Kidney glomerular epithelial cell (primary cell): ENCODE measurements at places on chromosomes 7 and 10.
A peak's percentile ranks its signal among the peaks of the same experiment; 100 is the strongest.

DNA sequence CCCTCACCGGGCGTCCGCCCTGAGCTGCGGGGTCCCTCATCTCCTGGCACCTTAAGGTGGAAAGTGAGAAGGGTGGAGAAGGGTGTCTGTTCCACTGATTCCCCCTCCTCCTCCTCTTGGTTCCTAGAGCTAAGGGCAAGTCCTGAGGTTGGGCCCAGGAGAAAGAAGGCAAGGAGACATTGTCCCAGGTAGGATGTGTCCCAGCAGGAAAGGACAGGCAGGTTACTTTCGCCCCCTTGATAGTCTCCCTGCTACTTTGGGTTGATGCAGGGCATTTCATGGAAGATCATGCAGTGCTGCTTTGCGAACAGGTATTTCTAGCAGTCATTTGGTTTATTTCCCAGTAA lies 582 bp downstream of the STEAP2 start:
- no peak for DNase-seq

GRCh38 chr10:67520924-67521520 lies 175.0 kb downstream of the CTNNA3 start:
- peak; percentile 70 for DNase-seq

GRCh38 chr7:49707891-49708290 lies 65.5 kb upstream of the VWC2 start:
- no peak for DNase-seq

DNA sequence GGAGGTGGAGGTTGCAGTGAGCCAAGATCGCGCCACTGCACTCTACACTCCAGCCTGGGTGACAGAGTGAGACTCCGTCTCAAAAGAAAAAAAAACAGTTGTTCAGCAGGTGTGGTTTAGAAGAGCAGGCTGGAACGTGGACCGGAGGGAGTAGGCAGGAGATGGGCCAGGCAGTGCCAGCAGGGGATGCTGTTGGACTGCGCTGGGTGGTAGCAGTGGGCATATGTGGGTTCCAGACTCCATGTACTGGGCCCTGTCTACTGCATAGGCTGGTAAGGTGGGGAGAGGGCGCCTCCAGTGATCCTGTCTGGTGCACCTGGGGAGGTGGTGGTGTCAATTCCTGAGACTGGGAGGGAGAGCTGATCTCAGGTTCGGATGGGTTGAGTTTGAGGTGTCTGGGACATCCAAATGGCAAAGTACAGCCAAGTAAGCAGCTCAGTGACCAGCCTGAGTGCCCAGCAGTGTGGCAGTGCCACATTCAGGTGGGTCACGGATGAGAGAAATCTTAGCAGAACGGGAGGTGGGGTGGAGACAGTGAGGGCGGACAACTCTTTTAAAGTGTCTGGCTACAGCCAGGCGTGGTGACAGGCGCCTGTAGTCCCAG lies 25.9 kb downstream of the SFXN4 start:
- no peak for DNase-seq

GRCh38 chr10:10330418-10330817 lies 687.3 kb upstream of the CELF2 start:
- no peak for DNase-seq

DNA sequence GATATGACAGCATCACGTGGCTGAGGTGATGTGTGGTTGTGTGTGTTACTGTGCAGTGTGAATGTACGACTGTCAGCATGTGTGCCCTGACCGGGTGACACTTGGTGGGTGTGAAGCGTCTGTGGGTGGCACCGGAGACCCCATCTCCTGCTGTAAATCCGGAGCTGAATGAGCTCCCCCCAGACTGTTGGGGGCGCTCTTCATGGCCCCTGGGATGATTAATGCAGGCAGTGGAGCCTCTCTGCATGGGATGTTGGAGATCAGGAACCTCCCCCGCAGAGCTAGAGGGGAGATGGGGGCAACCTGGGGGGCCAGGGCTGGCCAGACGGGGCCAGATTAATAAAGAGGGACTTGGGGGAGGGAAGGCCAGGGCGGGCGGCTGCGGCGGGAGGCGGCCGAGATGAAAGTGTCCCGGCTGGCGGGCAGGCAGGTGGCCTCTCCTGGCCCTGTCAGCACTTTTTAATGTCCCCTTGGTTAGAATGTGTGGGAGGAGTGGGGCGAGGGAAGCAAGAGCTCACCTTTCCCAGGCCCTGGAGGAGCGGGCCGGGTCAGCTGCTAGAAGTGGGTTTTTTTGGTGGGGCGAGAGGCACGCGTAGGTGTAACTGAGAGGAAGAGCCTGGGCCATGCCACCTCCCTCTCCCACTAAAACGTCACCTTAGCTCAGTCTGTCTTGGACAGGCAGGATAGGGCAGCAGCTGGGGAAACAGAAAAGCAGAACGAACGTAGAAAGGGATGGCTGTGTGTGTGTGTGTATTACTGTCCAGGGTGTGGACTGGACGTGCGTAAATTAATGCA lies 34.1 kb downstream of the HIF1AN start:
- DNase-seq: no peak

DNA sequence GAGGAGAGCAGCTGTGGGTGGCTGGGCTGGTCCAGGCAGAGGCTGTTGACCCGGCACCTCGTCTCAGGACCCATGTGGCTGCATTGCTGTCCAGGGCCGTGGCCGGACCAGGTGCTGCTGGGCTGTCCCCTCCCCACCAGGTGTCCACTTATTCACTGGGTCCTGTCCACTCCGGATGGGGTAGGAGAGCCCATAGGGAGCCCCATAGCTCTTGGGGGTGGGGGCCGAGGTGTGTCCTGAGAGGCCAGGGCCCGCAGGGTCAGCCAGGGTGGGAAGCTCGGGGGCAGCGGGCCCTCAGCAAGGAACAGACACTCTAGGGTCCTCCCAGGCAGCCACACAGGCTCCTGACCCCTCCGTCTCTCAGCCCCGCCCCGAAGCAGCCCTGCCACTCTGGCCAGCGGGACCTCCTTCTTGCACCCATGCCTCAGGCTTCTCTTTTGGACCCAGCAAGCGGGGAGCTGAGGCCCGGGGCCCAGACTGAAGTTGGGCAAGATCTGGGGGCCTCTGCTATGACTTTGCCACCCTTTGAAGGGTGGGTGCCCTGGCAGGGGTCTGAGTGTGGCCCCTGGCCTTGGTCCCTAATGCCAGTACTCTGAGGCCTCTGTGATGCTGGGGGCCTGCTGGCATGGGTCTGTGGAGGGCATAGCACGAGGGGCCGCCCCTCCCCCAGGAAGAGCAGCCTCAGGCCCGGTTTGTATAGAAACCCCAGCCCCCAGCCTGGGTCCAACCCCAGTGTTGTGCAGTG lies 86.4 kb downstream of the NKX6-2 start:
- no peak for DNase-seq

- no peak for DNase-seq
Measured at GRCh38 chr7:105257338-105257737, 131.4 kb downstream of the SRPK2 start.

- no peak for DNase-seq
Measured at GRCh38 chr7:155540553-155540952, 5.8 kb downstream of the CNPY1 start.

DNA sequence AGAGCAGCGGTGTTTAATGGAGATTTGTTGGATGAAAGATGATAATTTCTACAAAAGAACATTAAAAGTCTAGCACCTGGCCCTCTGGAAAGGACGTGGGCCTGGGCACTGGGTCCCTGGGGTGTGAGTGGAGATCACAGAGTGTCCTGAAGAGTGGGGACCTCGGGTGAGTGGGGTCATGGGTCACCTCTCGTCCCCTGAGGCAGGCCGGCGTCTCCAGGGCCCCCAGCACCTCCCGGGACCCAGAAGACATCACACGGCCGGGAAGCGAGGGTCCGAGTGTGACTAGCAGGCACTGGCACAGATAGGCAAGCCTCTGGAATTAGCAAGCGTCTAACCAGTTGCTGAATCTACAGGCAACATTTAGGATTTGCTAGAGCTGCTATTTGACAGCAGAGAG lies 257.2 kb downstream of the MAD1L1 start:
- no peak for DNase-seq

DNA sequence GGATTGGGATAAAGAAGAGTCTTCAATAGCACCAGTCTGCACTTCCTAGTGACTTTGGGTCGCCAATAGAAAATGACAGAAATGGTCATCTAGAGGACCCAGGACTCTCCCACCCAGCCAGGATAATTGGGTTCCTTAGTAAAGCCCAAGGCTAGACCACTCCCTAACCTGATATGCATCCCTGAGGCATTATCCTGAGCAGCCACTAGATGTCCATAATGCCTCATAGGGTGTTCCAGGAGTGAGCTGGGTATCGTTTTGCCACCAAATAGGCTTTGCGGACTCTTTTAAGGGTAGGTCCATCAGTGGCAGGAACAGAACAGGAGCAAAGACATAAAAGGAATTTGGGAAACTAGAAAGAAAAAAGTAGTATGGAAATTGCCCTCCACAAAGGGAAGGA lies 4.5 kb upstream of the LRRC4 start:
- no peak for DNase-seq

- DNase-seq: peak; percentile 92
Measured at GRCh38 chr10:598415-599170, 90.9 kb downstream of the DIP2C start.

DNA sequence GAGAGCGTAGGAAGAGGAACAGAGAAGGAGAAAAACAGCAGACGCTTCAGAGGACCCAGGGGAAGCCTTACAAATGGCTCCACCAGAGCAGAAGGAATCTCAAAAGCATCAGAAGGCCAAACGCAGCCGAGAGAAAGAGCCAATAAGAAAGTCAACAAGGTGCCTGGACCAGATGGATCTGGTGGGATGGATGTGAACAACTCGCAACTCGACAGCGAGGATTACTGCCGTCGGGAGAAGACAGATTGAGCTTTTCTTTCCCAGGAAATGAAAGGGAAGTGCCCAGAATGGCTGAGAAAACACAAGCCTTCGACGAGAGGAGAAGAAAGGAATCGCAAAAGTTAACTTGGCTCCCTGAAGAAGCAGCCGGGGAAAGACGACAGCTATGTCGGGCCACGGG lies 132.8 kb upstream of the MGMT start:
- DNase-seq: no peak

DNA sequence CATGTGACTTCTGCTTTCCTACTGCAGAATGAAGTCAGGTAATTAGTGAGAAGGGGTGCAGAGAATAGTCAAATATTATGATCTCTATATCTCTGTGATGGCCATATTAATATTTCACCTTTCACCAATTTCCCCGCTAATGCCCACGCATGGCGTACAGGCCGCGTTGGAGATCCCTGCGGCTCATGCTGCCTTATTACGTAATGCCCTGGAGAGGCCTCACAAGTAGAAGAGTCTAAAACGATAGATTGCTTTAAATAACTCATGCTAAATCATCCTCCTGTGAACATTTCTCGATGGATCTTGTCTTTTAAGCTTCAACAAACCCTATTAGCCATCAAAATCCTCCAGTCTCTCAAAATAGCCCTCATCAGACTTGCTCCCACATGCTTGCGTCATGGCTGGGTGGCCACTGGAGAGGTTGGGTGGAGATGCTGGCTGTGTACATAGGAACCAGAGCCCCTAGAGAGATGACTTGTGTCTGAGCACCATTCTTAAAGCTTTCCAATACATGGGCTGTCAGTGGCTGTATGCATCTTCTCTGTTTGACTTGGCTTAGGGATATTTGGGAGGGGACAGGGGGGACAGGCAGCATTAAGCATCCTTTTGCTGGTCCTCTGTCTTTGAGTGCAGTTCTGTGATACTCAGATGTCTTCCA lies 79.5 kb upstream of the INSYN2A start:
- no peak for DNase-seq

GRCh38 chr7:234708-235553 lies 42.6 kb downstream of the FAM20C start:
- no peak for DNase-seq

GRCh38 chr7:27614095-27614494 lies 48.6 kb downstream of the HIBADH start:
- no peak for DNase-seq

DNA sequence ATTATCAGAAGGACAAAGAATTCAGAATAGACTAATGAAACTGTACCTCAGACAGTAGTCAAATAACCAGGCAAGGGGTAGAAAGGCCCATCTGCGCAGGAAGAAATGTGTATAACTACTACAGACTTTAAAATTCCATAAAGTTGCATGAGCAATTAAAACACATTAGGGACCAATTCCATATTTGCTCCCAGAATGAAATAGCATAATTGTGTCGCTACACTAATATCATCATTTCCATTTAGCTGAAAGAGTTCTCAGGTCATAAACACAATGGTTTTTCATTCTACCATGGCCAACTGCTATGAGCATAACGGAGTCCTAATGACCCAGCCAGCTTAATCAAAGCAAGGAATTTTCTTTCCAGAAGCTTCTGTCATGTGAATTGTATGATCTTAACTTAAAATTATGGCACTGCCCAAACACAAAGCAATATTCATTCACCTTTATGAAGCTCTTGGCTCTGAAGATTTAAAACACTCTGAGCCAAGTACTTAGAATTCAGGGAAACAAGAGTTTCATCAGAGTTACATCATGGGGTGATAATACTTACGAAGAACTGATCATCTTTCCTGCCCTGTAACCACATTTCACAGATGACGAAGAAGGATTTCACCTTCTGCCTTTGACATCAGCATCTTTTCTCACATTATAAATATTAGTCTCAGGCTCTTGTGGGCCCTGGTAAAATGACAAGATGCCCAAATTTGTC lies 98.1 kb upstream of the DOCK1 start:
- no peak for DNase-seq

GRCh38 chr10:132774181-132774901 lies 11.6 kb downstream of the NKX6-2 start:
- peak; percentile 13 for DNase-seq

DNA sequence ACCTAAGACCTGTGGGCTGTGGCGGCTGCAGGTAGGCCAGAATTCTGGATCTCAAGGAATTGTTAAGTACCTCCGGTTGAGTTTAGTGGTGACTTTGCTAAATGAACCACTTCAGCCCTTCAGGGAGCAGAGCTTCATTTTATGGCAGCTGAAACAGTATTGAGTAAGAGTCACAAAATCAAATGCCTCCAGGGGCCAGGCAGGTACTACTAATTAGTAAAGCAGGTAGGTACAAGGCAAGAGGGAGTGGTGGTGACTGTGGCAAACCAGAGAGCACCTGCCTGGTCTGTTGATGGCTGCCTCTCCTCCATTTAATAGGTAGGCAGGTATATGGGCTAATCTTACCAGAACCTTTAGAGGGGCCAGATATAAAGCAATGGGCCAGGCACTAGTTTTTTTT lies 118.8 kb downstream of the EMX2 start:
- DNase-seq: no peak

- no peak for DNase-seq
Measured at GRCh38 chr7:139855498-139856270, 26.6 kb downstream of the TBXAS1 start.

DNA sequence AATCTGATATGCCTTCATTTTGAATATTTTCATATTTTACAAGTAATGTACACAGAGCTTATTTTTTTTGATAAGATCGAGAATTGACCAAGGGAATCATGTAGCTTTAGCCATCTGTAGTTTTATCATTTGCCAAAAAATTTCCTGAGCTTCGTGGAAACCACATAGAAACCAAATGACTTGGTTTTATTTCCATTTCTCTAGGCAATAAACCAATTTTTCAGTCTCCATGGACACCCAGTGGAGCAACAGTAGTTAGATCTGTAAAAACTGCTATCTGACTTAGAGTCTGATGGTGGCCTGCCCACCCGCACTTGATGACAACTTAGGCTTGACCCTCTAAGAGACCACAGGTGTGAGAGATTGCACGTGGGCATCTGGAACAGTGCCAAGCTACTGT lies 127.8 kb upstream of the CDK6 start:
- no peak for DNase-seq

- no peak for DNase-seq
Measured at GRCh38 chr7:155865830-155866525, 53.7 kb upstream of the SHH start.
